ENCODE measurements at places on chromosomes 12 and 14.

- no peak for DNase-seq
These were observed 71.6 kb upstream of the PPM1H start for GRCh38 chr12:63006536-63006935.

GRCh38 chr12:130698106-130698505 lies 18.0 kb downstream of the RIMBP2 start:
- DNase-seq: no peak

- no peak for DNase-seq
These were observed 2.8 kb upstream of the ANO6 start for GRCh38 chr12:45213107-45213506.

GRCh38 chr12:31524791-31525495 lies 66.0 kb downstream of the DENND5B start:
- DNase-seq: no peak

- no peak for DNase-seq
These were observed 65.8 kb downstream of the C14orf39 start for GRCh38 chr14:60420050-60420449.

GRCh38 chr12:39352471-39353017 lies 90.4 kb downstream of the KIF21A start:
- DNase-seq: no peak

DNA sequence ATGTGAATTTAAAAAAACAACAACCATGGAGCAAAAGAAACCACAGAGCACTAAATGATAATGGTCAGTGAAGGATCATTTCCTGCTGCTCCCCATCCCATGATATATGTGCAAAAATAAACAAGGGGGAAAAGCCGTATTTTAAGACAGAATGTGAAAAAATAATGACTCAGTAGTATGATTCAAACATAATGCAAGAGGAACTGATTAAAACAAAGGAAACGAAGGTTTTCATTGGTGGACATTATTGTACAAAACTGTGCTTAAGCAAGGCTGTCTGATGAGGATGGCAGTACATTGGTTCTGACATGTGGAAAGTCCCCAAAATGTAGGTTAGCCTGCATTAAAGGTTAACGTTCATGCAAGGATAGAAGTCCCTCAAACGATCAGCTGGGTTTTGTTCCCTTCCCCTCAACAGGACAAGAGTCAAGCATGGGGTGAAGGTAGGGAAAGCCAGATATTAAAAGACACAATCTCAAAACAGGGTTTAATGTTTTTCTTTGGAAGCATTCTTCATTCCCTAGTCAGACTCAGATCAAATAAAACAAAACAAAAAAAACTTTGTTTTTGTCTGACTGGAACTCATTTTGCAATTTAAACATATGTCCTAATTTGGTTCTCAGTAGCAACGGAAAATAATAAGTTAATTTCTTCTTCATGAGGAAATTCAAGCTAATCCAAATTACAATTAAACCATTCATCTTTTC lies 26.3 kb upstream of the PTGDR start:
- no peak for DNase-seq

GRCh38 chr12:75571656-75572205 lies 60.3 kb upstream of the KRR1 start:
- no peak for DNase-seq

GRCh38 chr12:88371416-88372183 lies 208.7 kb downstream of the KITLG start:
- DNase-seq: no peak

DNA sequence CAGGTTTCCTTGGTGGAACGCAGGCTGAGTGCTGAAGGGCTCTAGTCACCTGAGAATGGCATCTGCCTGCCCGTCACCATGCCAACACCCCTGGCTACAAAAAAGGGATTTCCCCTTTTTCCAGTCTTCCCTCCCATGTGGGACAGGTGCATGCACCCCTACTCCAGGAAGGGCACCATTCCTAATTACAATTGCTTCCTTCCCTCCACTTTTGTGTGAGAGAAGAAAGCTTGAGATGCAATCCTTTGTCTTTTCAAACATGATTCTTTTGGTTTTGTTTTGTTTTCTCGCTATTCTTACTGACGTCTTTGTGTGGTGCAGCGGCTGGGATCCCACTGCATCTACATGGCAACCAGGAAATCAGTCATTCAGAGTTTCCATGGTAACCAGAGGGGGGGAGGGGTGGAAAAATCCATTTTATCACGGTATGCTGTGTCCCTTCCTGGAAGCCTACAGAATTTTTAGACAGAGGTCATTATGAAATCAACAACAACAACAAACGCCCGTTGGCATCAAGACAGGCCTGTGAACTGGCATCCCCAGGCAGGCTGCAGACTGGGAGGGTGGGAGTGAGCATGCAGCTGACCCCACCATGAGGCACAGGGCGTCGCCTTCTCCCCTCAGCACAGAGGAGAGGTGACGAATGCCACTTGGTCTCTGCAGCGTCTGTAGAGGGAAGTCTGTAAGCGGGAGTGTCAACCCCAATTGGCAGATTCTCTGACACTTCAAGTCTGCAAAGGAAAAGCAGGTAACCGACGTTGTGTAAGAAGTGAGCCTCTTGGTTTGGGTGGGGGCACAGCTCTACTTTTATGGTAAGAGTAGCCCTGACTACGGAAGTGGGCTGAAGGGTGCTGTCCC lies 13.6 kb upstream of the GNG2 start:
- peak; percentile 94 for DNase-seq

GRCh38 chr14:36503771-36504741 lies 16.0 kb downstream of the NKX2-1 start:
- DNase-seq: peak; percentile 57

DNA sequence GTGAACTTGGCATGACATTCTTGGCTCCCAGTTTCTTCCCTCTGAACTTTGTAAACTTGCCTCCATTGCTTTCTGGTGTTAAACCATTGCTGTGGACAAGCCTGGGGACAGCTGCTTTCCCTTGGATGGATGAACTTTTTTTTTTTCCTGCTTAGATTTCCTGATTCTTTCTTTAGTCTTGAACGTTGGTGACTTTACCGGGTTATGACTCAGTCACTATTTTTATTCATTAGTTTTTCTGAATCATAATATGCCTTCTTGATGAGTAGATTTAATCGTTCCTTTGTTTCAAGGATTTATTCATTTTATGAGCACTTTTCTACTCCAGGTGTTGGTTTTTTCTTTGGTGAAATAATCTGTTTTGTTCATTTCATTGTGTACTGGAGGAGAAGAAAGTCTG lies 155.0 kb upstream of the RTL1 start:
- no peak for DNase-seq

DNA sequence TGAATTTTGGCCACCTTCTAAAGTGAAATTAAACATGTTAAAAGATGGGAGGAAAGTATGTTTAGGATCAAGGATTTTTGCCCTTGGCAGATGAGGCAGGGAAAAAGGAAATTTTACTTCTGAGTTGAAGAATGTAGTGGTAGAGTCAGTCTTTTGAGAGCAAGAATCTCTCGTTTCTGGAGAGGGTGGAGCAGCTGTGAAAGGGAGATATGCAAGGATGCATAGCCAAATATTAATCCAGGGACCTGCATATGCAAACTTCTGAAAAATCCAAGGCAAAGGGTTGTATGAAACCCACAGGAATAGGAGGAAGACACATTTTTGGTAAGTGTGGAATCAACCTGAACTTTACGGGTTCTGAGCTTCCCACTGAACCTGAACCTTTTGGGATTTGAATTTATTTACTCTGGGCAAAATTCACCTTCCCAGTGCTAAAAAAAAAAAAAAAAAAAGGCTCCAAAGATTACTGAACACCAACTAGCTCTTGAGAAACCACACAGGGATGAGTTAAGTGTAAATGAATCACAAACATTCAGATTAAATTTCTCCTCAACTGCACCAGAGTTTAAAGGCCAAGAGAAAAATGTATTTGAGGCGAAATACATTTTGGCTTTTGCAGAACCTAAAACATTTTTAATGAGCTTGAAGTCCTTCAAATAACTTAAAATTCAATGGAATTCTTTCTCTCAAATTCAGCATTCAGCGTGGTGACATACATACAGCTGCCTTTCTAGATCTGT lies 187.1 kb upstream of the CDKN3 start:
- no peak for DNase-seq

DNA sequence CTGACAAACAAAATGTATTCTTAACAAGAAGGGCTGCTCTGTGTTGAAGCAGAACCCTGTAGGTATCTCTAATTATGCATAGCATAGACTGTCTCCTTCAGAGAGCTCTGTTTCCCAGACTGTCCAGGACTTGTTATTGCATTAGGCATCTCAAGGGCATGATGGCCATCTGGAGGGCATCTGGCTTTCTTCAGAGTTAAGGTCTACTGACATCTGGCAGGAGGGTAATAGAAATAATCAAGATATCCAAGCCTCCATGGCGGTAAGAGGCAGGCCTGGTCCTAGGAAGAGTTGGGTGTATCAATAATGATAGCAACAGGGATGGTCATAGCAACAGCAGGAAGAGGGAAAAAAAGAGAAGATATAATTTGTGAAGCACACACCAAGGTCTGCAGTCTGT lies 161.2 kb downstream of the TTC8 start:
- no peak for DNase-seq

DNA sequence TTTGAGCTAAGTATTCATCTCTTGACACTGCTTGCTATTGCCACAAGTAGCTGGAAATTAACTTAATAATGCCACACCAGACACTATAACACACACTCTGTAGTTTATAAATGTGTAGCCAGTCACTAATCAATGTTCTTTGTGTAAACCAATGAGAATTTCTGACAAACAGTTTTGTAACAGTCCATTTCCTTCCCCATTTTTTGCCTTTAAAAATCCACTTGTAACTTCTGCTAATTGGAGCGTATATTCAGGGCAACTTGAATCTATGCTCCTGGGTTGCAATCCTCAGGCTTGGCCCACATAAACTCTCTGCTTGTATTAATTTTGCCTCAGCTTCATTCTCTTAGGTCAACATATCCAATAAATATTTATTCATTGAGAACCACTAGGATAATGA lies 125.0 kb upstream of the DHRS4 start:
- no peak for DNase-seq

DNA sequence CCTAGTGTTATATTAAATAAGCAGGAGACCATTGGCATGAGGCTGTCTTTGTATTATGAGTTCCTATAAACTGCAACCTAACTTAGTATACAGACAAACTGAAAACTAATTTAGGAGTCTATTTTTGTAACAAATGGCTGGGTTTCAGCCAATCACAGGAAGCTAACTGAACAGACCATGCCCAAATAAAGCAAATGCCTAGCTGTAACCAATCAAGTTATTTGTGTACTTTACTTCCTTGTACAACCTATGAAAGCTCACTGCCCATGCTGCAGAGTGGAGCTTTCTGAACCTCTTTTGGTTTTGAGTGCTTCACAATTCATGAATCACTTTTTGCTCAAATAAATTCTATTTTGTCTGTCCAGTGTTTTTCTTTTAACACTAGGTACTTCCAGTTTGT lies 41.6 kb downstream of the GUCY2C start:
- no peak for DNase-seq

DNA sequence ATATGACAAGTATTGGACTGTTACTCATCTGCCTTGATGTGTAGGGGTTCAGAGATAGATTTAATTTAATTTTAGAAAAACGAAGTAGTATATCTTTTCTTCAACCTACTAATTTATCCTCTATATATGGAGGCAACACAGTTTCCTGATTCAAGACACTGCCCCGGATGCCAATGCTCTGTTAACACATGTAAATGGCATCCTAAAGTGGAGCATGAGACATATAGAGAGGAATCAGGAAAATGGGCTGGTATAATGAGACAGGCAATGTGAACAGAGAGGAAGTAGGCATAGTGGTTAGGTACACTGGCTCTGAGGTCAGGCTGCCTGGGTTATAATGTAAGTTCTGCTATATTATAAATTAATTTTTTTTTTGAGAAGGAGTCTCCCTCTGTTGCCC lies 85.6 kb downstream of the OTOGL start:
- DNase-seq: no peak

DNA sequence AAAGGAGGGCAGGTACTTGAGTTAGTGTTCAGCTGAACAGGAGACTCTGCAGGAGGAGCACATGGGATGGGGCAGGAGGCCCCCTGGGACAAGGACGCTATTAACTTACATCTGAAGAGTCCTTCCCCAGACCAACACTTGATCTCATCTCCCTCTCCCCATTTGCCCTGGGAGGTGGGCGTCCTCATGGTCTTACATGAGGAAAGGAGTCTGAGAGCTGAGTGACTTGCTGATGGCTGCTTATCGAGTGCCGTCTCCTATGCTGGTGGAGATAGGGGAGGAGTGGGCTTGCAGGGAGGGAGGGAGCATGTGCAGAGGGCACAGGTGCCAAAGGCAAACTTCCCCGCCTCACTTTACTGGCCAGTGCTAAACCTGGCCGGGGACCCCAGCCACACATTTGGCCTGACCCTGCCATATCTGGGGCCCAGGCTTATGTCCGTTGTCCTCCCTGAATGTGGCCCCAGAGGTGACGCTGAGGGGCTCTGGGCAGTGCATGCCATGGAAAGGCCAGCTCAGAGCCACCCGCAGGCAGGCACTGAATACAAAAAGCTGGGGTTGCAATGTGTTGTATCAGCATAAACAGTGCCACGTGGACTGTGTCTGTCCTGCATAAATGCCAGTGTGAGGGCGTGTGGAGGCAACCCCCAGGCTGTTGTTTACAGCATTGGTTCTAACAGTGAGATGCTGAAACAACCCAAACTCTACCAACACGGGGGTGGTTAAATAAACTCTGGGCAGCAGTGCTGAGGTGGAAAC lies 29.4 kb downstream of the FAIM2 start:
- DNase-seq: no peak

DNA sequence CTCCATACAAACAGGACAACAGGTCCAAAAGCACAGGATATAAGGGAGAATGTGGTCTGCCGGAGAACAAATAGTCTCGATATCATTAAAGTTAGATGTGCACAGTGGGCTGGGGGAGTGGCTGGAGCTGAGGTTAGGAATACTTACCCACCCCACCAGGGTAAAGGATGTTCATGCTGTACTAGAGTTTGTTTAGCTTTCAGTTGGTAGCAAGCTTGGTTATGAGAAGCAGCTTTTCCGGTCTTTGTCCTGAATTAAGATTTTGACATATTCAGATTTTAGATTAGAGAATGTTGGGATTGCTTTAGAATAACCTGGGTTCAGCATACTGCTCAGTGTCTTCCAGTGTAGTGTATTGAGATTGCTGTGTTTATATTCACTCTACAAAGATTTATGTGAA lies 16.7 kb downstream of the RASSF8 start:
- no peak for DNase-seq

DNA sequence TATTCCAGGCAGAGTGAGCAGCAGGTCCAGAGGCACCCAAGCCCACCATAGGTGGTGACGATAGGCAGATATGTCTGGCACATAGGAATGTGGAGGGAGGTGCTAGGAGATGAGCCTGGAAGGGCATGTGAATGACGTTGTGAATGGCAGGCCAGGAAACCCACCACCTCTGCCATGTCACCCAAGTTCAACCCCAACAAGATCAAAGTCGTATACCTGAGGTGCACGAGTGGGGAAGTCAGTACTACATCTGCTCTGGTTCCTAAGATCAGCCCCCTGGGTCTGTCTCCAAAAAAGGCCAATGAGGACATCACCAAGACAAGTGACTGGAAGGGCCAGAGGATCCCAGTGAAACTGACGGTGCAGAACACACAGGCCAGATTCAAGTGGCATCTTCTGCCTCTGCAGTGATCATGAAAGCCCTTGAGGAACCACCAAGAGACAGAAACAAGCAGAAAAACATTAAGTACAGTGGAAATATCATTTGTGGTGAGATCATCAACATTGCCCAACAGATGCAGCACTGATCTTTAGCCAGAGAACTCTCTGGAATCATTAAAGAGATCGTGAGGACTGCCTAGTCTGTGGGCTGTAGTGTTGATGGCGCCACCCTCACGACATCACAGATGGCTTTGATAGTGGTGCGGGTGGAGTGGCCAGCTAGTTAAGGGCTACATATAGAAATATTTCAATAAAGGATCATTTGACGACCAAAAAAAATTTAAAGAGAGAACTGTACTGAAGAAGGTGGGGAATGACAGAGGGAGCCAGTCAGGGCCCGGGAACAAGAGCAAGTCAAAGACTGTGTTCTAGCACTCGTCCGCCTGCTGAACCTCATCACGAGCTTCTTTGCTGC lies 99.7 kb downstream of the ZFP36L1 start:
- DNase-seq: no peak

All from NCI-H187 (cell line).